ENCODE measurements at places on chromosomes 12 and 14.

DNA sequence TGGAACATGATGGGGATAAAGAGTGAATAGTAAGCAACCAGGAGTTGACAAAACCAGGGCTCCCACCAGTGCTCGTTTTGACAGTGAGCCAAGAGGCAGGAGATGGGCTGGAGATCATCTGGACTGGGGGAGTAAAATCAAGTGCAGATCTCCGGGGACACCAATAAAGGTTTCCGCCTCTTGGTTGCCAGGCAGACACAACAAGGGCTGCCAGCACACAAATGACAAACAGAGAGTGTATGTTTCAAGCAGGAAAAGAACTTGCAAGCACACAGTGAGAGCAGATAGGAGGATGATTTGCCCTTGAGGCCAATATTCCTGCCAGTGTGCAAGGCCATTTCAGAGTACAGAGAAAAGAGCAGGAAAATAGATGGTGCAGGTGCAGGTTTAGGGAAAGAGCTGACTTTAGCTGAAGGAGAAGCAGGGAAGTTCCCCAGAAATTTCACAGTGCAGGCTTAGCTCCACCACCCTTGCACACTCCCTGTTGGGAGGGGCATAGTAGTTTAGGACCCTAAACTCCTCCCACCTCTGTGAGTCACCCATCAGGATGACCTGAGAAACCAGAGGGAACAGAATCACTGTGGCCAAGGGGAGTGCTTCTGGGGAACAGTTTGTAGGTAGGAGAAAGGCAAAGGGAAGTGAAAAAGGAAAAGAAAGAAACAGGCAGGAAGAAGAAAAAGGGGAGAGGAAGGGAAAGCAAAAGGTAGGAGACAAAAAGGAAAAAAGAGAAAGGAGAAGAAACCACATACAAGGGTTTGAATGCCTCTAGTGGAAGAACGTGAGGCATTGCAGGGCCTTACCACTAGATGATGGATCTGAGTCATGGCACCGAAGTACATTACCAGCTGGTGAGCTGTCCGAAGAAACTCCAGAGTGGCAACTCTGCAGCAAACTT, 404.4 kb downstream of the SLC6A15 start:
- DNase-seq, result peak; percentile 23

- no peak for DNase-seq
These were observed 15.5 kb downstream of the TRPV4 start for GRCh38 chr12:109817627-109818231.

DNA sequence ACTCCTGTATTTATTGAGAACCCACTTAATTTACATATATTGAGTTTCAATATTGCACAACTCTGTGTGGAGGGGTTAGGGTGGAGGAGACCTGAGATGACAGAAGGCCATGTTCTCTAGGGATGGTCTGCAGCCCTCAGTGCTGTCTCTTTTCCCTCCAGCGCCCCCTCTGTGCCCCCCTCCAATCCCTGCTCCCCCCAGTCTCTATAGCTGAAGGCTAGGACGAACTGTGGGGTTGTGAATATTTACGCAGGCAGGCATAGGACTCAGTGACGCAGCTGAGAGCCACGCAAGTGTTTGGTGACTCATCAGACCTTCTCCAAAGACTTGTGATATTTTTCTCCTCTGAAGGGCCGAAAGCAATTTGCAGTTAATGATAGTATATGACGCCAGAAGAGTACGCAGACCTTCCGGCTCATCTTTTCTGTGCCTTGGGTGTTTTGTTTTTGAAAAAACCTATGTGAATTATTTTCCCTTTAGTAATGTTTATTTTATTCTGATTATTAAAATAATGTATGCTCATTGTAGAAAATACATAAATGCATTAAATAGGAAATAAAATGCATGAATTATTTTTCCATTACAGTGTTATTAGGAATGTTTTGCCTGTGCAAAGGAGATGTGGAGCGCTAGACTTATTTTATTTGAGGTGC, 85.3 kb downstream of the SLC25A47 start:
- no peak for DNase-seq

DNA sequence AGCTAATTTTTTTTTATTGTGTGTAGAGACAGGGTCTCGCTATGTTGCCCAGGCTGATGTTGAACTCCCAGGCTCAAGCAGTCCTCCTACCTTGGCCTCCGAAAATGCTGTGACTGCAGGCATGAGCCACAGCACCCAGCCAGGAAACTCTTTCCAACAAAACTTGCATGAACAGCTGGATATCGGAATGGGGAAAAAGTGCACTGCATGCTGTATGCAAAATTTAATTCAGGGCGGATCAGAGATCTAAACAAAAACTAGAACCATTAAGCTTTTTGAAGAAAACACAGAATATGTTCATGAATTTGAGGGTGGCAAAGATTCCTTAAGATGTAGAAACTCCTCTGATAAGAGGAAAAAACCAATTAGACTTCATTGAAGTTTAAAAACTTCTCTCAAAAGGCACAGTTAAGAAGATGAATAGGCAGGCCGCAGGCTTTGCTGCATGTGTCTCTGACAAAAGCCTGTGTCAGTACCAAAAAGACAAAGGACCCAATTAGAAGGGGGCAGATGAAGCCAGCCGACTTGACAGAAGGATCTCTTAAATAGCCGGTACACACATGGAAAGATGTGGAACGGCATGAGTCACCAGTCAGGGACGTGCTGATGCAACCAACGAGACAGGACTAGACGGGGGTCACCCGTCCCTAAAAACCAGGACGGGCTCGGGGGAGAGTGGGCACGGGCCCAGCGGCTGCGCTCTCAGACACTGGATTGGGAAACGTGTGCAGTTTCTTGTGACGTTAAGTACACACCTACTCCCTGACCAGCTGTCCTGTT, 34.8 kb upstream of the MMP17 start:
- DNase-seq, result no peak

DNA sequence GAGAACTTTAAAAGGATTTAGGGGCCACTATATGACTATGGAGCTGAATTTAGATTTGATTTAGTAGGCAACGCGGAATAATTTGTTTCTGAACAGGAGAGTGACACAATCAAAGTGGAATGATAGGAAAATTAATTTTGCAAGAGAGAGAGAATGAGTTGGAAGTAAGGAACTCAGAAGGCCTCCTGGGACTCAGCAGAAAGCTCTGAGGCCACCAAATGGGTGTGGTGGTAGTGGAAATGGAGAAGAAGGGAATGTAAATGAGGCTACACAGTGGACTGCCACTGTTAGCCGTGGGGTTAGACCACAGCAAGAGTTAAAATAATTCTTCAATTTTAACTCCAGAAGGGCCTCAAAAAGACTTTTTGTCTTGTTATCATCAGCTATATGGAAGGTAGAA, 102.7 kb downstream of the LRRK2 start:
- no peak for DNase-seq

DNA sequence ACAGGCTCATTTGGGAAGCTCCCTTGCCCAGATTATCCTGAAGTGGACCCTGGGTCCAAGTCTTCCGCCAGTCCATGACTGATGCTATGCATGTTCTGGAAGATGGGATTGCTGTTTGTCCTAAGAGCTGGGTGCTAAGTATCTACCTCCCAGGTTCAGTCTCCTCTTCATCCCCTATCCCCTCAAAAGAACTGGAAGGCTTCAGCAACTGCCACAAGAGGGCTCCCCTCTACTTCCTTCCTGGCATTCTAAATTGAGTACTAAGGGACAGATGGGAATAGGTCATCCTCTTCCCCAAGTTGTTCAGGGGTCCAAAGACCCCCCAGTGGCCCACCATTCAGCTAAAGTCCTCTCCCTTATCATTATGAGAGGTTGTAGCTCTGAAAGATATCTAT, 9.0 kb upstream of the FKBP11 start:
- no peak for DNase-seq

DNA sequence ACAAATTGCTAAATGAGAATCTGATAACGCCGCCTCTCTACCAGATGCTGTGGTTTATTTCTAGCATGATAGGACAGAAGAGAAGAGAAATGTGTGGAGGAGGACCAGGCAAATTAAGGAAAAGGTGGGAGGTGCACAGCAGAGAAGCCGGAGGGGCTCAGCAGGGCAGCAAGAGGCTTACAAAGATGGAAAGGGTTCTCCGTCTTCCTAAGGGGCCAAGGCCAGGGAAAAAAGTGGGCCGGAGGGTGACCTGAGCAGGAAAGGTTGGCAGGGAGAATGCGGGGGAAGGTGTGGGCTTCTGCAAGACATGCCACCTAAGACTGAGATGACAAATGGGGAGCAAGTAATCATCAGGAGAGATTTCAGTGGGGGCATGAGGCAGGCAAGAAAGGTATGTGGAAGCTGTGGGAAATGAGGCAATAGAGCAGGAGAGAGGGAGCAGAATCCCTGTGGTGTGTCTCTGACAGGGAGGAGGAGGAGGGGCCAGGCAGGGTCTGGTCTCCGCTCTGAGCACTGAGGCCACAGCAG, 18.7 kb downstream of the MANSC1 start:
- DNase-seq, result no peak

DNA sequence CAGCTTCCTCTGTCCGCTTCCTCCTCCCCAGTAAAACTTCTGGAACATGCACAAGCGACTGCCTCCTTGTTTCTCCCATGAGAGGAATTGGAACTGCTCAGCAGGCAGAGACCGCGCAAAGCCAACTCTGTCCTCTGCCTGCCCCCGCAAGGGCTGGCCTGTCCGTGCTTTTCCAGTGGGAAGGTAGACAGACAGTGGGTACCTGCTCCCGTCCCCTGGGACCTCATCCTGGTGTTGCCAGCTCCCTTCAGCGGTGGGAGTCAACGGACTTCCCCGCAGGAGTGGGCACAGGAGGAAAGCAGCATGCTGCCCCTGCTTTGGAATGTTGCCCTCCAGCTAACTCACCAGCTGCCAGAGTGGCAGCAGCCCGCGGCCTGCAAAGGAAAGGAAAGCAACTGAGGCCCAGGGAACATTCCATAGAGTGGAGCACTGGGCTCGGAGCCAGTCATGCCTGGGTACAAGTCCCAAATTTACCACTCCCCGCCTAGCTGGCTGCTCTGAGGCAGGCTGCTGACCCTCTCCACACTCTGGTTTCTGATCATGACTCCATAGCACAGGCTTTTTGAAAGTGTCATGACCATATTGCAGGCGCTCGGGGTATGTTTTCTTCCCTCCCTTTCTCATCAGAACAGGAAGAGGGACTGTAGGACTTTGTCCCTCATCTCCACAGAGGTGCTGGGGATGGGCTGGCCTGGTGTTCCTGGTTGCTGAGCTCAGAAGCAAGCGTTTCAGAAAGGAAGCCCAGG, 89.2 kb upstream of the CLMN start:
- DNase-seq, result no peak

DNA sequence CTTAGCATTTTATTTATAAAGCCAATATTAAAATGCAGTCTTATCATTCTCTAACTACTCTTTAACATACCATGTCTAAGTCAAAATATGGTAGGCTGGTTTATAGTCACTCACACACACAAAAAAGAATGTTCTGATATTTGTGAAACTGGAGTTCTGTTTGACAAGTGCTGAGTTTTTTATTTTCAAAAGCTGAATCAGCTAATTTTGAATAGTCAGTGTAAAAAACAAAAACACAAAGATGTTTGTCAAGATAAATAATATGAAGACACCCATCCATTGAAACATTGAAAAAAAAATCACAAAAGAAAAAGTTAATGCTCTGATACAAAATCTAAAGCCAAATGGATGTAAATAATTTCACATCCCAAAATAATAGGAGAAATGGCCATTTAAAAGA, 231.5 kb downstream of the MED13L start:
- DNase-seq, result no peak

- no peak for DNase-seq
These were observed 82.6 kb upstream of the USP44 start for GRCh38 chr12:95633732-95634465.
